Nasal cavity respiratory epithelium epithelial cell of viscerocranial mucosa (primary cell): ENCODE measurements at places on chromosomes 16 and 17. TPM values are rescaled to one million over a fixed set of nuclear protein-coding genes. Genes with fewer than 3 reads are reported as not detected.

Gene PLK1
- total RNA-seq: 0.34 and 1.00 TPM in 2 replicates

Gene NTN3
- total RNA-seq: 0.21 TPM in 1 of 2 replicates, not detected in the other

Gene HBA2
- not detected in 2 replicates for total RNA-seq

Gene MILR1
- 0.14 and 0.68 TPM in 2 replicates for total RNA-seq

Gene CD79B
- total RNA-seq: not detected in 2 replicates

Gene KRTAP4-9
- not detected in 2 replicates for total RNA-seq

Gene WSB1
- 217 and 299 TPM in 2 replicates for total RNA-seq
